ENCODE measurements at places on chromosomes 1 and 21.

- DNase-seq = no peak
Measured at GRCh38 chr1:183604815-183605214, 14.6 kb upstream of the NCF2 start.

GRCh38 chr1:221363039-221363438 lies 378.9 kb downstream of the DUSP10 start:
- no peak for DNase-seq

DNA sequence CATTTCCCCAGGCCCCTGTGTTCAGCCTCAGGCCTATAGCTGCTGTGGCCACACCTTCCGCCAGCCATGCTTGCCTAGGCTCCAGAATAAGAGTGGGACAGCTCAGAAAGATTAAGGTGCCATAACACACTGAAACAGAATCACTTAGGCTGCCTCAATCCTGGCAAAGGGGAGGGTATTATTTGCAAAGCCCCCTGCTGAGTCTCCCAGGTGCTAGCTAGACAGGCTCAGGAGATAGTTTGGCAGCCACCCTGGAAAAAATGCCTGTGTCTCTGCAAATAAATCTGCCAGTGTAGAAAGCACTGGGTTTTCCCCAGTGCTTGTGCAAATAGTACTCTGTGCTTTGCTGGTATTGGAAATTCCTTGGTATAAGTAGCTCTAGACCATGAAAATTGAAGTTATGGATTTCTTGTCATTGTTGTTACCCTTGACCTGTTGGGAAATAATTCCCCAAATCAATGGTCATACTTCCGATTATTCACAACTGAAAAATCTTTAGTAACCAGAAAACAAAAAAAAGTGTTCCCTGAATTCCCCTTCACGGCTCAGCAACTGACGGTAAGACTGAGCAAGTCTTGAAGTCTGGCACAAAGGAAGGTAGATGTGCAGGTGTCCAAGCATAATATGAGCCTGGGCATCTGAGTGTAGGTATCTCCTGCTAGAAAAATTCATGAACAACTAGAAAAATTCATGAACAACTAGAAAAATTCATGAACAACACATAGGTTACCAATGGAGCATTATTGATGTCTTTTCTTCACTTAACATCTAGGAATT lies 56.9 kb downstream of the PROX1 start:
- DNase-seq = no peak

- DNase-seq = no peak
Measured at GRCh38 chr1:22868331-22868730, 104.3 kb downstream of the LACTBL1 start.

GRCh38 chr1:28027660-28028059 lies 60.8 kb downstream of the EYA3 start:
- DNase-seq = no peak

- DNase-seq = no peak
Measured at GRCh38 chr1:45200906-45201500, 5.4 kb downstream of the ZSWIM5 start.

DNA sequence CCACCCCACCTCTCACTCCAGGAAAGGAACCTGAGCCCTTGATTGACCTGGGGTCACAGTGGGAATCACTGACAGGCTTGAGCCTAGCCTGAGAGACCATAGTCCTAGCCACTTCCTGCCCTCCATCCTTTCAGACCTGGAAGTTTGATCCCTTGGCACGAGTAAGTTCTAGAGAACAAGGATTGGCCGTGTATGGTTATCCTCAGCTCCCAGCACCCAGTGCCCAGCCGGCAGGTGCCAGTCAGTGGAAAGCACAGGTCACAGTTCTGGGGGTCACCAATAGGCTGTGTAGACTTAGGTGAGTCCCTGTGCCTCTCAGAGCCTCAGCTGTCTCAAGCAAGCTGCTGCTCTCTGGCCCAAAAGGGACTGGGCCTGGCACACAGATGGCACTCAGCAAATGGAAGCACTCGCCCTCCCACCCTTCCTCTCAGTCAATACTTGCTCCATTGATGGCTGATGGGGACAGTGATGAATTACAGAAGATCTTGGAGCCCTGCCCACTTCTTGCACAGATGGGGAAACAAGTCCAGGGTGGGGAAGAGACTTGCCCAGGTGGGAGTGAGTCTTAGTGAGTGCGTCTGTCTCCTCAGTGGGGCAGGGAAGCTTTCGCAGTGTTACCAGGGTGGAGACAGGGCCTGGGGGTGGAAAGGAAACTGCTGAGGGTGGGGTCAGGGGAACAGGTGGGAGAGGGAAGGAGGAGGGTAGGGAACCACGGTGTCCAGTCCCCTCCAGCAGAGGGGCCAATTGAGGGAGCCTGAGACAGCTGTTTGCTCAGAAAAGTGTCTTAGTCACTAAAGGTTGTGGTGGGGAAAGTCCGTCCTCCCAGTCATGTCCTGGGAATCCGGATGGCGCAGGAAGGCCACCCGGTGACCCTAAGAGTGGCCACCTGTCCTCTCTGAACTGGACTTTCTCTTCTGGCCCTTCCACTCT lies 2.6 kb upstream of the KCNQ4 start:
- DNase-seq = no peak
